Tibial nerve (tissue), 4 donors: ENCODE measurements at places on chromosomes 5 and 9.

DNA sequence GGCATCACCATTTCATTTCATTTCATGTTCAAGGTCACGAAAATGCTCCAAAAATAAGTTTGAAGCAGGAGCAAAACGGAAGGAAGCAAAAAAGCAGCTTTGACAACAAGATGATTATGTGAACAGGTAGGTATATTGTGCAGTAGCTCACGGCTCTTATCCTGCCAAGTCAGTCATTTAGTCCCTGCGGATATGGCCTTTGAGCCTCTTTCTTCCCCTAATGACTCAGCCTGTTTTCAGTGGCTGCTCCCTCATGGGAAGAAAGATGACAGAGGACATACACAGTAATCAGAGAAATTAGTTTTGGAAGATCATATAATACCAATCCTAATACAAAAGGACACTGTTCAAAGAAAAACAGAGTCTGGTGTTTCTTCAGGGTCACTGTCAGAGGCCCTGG, 155.8 kb upstream of the GRAMD2B start:
- DNase-seq: no peak

DNA sequence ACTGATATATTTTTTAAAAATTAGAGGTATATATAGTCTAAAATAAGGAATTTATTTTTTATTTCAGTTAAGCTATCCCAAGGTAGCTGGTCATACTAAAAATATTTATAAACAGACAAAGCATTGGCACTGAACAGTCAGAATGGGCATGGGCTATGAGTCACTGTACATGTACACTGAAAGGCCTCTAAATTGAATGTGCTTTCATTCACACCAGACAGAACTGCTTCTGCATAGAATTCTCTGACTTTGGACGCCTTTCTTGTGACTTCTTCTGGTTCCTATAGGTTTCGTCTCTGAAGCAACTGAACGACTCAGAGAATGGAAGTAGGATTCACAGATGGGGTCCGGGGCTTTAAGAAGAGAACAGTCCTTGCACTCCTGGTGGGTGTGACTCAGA, 394.8 kb upstream of the MEF2C start:
- DNase-seq: no peak

GRCh38 chr5:42397267-42397666, 26.0 kb upstream of the GHR start:
- DNase-seq: no peak

GRCh38 chr5:176733406-176734262, 76.7 kb upstream of the UNC5A start:
- DNase-seq: no peak

- no peak for DNase-seq
These were observed 124.9 kb downstream of the PPP2R2B start for GRCh38 chr5:146753641-146754040.

DNA sequence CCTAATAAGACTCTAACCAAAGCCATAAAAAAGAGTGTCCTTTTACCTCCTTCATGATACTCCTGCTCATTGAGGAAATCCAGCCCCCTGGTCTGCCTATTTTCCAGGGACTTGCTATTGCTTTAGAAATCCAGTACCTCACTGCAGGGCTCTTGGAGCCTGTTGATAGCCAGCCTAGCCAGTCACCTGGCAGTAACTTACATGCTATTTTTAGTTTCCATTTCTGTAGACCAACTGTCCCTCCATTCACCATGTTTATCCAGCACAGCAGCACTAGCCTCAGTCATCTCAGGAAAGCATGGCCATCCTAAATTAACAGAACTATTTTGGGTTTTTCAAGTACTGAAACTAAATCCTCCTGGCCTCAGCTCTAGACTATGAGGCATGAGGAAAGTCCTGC, 91.5 kb upstream of the PHF24 start:
- DNase-seq: no peak

DNA sequence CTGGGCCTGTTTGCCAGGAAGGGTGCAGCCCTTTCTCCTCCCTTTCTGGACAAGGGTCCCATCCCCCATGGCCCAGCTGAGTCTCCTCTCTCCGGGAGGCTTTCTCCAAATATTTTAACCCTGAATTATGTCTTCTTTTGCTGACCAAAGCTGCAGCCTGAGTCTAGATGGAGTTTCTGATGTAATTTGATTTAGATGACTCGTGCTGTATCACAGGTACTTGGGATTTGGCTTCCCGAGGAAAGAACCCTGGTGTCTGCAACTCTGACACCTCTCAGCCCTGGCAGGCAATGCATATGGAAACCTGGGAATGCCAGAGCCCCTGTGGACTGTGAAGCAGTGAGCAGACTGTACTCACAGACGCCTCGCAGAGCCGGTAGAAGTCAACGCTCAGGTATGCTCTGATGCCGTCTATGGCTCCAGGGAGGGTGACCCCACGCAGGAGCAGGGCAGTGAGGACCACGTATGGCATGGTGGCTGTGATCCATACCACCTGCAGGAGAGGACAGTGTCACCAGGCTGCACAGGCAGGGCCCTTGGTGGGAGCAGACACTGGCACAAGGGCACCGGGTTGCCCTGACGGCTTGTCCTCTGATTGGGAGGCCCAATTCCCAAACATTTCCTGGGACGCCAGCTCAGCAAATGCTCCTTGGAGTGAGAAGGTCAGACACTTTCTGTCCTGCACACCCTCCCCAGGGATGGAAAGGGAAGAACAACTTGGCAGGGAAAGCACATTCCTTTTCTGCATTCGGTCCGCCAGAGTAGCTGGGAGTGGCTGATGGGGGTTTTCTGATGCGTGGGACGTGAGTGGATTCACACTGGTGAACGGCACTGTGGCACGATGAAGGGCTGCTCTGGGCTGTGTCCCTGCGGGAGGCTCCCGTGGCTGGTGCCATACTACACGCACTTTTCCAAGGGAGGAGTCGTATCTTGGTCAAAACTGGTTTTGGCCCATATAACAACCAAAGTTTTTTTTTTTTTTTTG, 24.7 kb downstream of the SLC6A3 start:
- DNase-seq: no peak

GRCh38 chr9:130770679-130771442, 64.2 kb upstream of the ABL1 start:
- DNase-seq: no peak

DNA sequence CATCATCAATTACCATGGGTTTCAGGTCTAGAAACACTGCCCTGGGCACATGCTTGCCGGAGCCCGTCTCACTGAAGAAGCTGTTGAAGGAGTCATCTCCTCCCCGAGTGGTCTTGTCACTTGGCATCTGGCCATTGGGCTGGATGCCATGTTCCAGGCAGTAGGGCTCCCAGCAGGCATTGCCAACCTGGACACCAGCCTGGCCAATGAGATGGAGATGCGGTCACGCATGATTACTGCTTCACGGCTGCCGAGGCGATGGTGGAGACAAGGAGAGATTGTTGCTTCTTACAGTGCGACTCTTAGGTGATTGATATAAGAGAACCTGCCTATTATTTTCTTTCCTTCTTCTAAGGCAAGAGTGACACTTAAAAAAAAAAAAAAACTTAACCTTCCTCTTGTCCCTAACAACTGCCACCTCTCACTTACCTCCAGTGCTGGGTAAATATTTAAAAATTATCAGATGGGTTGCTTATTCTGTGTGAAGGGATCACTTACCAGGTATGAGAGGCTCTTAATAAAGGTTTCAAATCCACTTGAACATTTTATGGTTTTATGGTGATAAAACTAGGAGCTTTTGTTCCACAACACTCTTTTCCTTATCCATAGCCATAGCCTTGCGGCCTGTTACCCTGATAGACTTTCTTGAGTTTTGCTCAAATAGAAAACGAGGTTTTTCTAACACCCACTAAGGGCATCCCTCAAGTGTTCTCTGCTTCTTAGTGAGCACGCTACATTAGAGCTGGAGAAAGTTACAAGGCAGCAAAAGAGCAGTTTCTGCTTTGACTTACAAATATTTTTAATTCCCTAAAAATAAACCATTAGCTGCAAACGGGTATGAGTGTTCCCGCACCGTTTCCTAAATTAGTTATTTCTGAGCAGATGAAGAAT, 41.2 kb downstream of the NIM1K start:
- DNase-seq: no peak

DNA sequence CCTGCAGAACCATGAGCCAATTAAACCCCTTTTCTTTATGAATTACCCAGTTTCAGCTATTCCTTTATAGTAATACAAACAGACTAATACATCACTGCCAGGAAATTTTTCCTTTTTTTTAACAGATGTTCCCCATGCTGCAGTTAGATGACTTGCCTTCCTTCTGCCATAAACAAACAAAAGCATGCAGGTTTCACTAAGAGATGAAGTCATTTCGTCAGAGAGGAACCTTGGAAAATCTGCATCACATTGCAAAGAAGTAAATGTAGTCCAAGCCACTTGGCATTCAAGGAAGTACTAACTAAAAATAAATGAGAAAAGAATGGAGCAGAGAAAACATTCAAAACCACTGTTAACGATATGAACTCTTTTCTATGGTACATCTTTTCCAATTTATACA, 194.1 kb upstream of the EFNA5 start:
- DNase-seq: no peak

- DNase-seq: no peak
These were observed 1471.8 kb upstream of the NUDT12 start for GRCh38 chr5:105034401-105034763.

GRCh38 chr9:37026113-37026930, 7.7 kb downstream of the PAX5 start:
- DNase-seq: no peak

- DNase-seq: no peak
These were observed 97.6 kb downstream of the PAX5 start for GRCh38 chr9:36936498-36936831.

GRCh38 chr5:132050136-132050535, 10.3 kb upstream of the IL3 start:
- DNase-seq: no peak

DNA sequence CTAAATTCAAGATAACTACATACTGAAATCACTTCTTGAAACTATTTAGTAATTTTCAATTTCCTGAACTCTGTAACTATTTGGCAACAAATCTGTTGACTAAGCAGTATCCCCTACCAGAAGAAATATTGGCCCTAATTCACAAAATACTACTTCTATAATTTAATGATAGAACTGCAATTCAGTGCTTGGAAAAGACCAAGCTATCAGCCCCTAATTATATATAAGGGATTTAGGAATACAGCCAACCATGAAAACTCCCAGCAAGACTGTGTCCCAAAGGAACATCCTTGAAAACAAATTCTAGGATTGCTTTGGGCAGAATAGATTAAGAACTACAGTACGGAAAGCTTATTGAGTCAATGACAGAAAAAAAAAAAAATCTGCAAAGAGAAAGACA, 169.2 kb downstream of the RAB3C start:
- no peak for DNase-seq

DNA sequence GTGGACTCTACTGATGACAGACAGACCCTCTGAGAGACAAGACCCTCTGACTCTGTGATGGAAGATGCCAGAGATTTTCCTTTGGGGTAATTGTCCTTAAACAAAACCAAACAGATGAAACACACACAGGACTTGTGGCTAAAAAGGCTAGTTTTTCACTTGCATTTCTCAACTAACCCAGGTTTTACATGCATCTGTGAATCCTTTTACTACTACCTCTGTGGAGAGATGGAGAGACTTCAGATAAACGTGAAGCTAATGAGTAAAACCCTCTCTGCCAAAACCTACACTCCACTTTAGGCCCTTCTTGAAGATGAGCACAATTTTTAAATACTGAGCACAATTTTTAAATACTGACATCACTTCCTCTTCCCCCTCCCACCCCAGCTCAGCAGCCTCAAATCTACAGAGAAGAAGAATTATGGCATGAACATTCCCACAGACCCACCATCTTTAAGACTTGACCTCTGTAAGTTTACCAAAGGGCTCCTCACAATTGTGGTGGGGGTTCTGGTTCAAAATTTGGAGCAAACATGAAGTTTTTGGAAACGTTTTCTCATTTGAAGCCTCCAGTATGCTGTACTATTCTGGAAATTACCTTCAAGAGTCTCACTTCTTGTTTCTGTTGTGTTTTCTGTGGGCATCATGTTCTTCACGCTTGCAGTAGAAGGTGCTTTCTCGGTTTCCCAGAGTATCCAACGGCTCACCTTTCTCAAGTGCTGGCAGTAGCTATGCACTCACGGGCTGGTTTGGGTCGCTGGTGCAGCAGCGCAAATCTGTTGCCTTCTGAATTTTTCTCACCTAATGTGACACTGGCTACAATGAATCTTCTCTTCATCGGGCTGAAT, 42.7 kb downstream of the ACER2 start:
- no peak for DNase-seq

DNA sequence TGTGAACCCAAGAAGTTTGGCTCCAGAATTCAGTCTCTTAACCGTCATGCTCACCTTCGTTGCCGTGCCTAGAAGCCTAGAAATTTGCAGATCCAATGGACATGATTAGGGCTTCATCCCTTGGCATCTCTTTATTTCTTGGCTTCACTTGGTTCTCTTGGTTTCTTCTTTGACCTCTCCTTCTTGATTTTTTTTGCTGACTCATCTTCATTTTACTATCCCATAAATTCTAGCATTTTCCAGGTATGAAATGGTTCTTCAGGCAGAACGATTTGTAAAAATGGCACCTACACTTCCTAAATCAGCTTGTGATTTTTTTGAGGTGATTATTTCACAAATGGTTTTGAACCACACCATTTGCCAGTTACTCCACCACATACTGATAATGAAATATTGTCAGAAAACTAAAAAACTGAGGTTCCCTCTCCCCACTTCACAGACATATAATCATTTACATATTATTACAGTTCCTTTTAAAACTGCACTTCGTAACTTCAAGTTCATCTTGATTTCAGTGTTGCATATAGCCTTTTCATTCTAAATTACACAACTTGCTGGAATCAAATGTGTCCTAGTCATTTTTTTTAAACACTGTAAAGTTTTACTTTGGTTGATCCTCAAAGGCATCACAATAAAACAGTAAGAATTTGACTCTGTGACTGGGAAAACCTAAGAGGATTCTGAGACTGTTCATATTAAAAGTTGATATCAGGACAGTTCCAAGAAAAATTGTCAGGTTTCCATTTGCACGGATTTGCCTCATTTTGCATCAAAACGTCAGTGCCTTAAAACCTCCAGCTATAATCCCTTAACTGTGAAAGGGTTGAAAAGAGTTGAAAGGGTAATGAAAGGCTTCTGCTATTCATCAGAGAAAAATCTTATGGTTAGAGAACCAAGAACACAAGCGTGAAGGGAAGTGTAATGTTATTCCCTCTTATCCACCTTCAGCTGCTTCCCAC, 8.9 kb upstream of the NREP start:
- DNase-seq: no peak
